ENCODE measurements at places on chromosomes 4 and X.

- no peak for DNase-seq
Observed at GRCh38 chr4:13481569-13481968, 2.6 kb downstream of the RAB28 start.

GRCh38 chr4:98969878-98970785, 25.4 kb upstream of the METAP1 start:
- DNase-seq, result no peak

DNA sequence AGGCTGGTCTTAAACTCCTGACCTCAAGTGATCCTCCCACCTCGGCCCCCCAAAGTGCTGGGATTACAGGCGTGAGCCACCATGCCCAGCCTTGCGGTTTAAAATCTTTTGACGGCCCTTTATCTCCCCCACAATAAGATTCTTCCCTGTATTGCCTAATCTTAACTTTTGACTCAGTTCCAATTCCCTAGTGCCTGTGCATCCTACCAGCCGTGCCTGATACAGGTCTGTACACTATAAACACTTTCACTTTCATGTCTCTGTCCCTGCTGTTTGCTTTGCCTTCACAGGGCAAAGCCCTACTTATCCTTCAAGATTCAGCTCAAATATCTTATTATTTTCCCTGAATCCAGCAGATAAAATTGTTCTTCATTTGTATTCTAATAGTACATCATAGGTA, 74.6 kb downstream of the WDR44 start:
- DNase-seq, result no peak

DNA sequence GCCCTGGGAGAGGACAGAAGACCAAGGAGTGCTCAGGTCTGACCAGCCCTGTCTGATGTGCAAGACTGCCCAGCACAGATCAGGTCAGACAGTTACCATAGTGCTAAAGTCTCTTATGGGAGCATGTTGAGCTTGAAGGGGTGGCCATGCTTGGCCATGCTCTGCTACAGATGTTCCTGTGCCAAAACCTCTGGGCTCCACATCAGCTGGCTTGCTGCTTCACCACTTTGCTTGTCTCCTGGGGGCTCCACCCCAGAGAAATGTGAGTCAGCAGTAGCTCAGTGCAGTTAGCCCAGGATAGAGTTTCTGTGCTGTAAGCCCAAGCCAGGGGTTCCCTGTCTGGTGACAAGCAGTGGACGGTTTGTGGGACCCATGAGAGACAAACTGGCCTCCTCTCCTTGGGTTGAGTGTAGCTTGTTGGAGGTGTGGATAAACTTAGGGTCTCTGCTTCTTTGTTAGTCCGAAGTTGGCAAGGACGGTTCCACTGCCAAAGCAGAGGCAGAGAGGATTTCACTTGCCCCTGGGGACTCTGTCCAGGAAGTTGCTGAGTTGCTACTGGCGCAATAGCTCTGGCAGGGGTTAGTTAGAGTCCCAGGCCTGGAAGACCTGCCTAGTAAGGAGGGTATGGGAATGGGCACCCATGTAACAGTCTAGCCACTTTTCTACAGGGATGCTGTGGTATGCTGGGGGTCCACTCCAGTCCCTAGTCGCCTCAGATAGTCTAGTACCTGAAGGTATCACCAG, 8.7 kb upstream of the TMSB15C start:
- DNase-seq, result no peak

- DNase-seq, result no peak
Observed at GRCh38 chrX:134377537-134377936, 82.4 kb upstream of the HPRT1 start.

- no peak for DNase-seq
Observed at GRCh38 chr4:42284030-42284429, 113.3 kb upstream of the SHISA3 start.

- no peak for DNase-seq
Observed at GRCh38 chr4:171484681-171485080, 328.5 kb upstream of the GALNTL6 start.

DNA sequence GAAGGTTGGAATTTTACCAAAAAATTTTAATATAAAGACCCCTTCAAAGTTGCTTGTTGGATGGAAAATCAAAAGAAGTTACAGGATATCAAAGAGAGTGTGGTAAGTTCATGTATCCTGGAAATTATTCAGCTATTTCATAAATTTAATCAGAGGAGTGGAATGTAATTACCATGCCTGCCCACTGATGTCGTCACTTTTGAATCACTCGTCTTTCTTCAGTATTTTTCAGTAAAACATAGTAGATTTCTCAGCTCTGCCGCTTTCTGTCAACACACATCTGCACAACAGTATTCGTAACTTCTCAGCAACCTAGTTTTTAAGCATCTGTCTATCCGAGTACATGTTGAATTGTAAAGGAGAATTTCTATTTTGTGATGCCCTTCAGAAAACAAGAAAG, 2163.0 kb upstream of the AGA start:
- DNase-seq, result no peak

DNA sequence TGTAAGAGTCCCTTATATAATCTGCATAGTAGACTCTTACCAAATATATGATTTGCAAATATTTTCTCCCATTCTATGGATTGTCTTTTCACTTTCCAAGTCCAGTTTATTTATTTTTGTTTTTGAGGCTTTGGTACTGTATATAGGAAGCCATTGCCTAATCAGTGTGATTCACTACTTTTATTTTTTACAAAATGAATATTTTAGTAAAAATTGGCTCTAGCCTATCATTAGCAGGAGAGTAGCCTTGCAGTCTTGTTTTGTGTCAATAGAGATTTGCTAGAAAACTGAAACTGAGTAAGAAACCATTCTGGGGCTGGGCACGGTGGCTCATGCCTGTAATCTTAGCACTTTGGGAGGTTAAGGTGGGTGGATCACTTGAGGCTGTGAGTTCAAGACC, 199.9 kb upstream of the MAB21L2 start:
- no peak for DNase-seq

- DNase-seq, result no peak
Observed at GRCh38 chr4:33616121-33616520, 2628.2 kb downstream of the ARAP2 start.

GRCh38 chrX:2701600-2701999, 10.5 kb downstream of the CD99 start:
- DNase-seq, result no peak

GRCh38 chr4:108135549-108136209, 33.1 kb downstream of the LEF1 start:
- DNase-seq, result no peak

GRCh38 chr4:78478523-78478922, 73.0 kb upstream of the ANXA3 start:
- no peak for DNase-seq

GRCh38 chrX:152926279-152926678, 28.4 kb downstream of the ZNF185 start:
- DNase-seq, result no peak

GRCh38 chrX:123425471-123425870, 241.4 kb downstream of the GRIA3 start:
- DNase-seq, result no peak

DNA sequence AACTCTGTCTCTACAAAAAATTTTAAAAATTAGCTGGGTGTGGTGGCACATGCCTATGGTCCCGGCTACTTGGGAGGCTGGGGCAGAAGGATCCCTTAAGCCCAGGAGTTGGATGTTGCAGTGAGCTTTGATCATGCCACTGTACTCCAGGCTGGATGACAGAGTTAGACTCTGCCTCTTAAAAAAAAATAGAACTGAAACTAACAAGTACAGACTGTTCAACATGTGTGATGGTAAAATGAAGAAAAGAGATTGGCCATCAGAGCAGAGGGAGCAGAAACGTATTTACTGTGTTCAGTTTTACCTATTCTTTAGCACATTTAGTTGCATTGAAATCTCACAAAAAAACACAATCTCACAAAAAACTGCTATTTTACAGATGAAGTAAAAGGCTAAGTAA, 77.9 kb upstream of the NAP1L5 start:
- DNase-seq, result no peak

DNA sequence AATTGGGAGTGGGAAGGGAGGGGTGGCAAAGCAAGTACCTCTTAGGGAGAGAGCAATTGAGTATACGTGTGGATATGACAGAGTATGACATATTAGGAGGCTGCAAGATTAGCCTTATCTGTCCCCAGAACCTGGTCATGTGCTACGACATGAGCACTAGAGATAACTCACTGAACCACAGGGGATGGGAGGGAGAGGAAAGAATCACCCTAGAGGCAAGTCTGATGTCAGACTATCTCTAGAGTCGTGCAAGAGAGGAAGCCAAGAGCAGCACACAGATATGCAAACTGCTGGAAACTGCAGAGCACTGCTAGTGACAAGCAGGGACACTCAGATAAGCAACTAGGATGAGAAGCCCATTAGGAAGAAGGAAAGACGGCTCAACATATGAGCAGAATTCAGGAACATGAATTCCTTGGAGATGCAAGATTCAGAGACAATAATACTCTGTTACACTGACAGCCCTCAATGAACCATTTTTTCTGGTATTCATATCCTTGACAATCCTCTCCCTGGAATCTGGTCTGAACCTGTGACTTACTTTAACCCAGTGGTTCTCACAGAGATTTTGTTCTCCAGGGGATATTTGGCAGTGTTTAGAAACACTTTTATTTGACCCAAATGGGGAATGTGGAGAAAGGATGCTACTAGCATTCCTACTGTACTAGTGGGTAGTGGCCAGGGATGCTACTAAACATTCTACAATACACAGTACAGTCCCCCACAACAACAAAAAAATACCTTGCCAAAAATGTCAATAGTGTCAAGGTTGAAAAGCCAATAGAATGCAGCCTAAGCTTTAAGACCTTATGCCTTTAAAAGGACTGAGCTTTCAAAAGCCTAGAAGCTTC, 84.0 kb upstream of the BMP2K start:
- no peak for DNase-seq

DNA sequence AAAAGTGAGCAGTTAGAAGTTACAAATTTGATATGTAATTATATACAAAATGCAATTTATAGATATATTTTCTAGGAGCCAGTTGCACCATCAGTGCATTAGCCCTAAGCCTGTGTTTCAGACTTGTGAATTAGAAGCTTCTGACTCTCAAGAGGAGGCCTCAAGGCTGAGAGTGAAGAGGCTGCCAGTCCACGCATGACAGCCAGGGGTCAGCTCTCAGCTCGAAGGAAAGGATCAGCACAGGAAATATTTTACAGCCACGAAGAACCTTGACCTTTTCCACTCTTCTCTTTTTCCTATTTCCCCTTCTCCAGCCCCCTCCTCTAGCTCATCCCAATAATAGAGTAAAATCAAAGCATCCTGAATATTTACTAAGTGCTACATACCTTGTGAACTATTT, 642.4 kb downstream of the TRIML1 start:
- no peak for DNase-seq

GRCh38 chr4:86452422-86452891, 92.6 kb upstream of the MAPK10 start:
- DNase-seq, result no peak

GRCh38 chr4:38803833-38804653, 548 bp downstream of the TLR1 start:
- DNase-seq, result no peak

DNA sequence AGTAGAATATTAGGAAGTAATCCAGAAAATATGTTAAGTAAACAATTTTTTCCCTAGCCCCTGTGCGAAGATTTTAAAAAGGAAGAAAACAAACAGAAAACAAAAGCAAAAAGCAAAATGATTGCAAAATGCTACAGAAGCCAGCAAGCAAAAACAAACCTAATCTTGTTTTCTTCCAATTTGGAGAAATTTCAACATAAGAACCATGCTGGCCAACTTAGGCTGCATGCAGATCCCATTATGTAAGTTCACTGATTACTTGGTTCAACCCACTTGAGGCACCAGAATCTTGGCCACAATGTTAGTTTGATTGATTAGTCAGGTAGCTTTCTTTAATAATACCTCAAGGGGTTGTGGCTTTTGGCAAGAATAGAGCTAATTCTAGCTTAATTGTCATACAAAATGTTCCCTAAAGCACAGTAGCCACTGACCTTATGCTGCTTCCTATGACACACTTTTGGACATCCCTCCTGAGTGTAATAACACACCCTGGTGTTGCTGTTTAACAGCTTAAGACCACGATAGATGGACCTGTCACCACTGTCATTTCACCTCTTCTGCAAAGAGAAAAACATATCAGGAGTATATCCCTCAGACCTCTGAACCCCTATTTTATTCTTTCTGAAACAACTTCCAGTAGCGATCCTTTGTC, 2342.1 kb downstream of the PCDH7 start:
- no peak for DNase-seq

GRCh38 chr4:42225286-42225685, 72.8 kb upstream of the BEND4 start:
- DNase-seq, result no peak

DNA sequence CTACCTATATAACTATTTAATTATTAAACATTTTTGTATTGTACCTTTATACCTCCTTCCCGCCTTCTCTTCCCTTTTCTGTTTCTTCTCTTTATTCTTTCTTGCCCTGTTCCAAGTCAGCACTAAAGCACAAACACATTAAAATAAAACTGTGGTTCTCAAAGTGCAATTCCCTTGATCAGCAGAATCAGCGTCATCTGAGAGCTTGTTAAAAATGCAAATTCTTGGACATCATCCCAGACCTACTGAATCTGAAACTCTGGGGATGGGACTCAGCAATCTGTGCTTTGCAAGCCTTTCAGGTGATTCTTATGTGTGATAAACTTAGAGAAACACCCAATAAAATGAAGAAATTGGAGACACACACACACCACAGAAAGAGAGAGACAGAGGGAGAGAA, 178.4 kb upstream of the BMP3 start:
- no peak for DNase-seq

DNA sequence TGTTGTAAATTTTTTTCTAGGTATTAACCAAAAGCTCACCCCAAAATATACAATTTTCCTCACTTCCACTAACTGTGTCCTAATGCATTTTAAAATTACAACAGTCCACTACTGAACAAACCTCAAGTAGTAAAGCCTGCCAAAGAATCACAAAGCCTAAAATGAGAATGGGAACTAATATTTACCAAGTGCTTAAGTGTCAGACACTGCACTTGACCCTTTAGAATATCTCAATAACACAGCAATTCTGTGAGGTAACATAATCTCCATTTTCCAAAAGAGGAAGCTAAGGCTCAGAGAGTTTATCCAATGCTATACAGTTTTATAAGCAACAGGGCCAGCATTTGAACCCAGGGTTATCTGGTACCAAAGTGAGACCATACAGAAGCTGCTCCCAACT, 4.9 kb downstream of the SLC9A7 start:
- no peak for DNase-seq

DNA sequence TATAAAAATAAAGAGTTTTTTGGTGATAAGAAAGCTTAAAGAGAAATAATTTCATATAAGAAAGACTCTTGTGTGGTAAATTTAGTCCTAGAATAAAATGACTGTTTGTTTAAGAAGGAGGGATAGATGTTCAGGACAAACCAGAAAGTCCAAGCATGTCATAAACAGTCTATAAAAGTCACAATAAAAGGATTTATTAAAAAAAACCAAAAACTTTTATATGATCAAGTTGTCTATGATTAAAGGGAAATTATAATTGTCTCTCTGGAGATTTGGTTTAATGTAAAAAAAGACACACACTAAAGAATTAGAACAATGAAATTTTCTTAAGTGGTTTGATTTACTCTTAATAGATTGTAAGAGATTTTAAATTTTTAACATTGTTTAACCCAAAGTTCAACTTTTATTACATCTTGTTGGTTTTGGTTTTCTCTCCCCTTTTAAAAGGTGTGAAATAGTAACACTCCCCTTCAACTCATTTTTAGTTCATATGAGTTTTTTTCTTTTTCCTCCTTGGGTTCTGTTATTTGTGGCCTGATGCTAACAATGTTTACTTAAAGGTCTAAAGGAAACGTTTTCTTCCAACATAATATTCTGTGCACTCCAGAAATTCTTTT, 89.7 kb downstream of the PDHA2 start:
- DNase-seq, result no peak

GRCh38 chr4:54439831-54440243, 210.7 kb downstream of the PDGFRA start:
- DNase-seq, result no peak

- no peak for DNase-seq
Observed at GRCh38 chr4:27000820-27001219, 140.2 kb downstream of the STIM2 start.

All from stimulated activated CD8-positive, alpha-beta memory T cell treated with anti-CD3 and anti-CD28 coated beads, Interleukin-12 subunit alpha, Interleukin-12 subunit beta, amount 100 ng/mL, for 1 hour (primary cell).